ENCODE measurements at places on chromosomes 12 and 14.

GRCh38 chr14:35414365-35414764 lies 9.8 kb upstream of the NFKBIA start:
- no peak for DNase-seq

DNA sequence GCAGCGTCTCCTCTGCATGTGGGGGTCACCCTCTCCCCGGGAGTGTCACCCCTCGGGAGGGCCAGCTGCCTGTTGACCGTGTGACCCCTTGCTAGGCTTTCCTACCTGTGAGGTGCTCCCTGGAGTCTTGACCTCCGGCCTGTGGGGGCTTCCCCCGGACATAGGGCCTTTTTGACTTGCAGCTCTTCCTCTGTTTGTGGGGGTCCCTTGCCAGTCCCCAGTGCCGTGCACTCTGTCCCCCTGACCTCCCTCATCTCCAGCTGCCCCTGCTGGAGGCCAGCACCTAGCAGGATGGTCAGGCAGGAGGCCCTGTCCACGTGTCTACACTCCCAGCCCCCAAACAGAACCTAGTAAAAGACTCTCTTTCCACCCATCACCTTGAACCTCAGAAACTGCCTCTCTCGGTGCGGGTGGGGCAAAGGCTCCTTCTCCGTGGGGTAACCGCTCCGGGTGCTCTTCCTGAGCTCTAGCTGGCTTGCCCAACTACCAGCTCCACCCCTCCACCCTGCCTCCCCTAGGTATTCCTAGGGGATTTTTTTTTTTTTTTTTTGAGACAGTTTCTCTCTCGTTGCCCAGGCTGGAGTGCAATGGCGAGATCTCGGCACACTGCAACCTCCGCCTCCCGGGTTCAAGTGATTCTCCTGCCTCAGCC lies 810 bp downstream of the AACS start:
- no peak for DNase-seq

- no peak for DNase-seq
These were observed 112.5 kb upstream of the GSC start for GRCh38 chr14:94882401-94882800.

DNA sequence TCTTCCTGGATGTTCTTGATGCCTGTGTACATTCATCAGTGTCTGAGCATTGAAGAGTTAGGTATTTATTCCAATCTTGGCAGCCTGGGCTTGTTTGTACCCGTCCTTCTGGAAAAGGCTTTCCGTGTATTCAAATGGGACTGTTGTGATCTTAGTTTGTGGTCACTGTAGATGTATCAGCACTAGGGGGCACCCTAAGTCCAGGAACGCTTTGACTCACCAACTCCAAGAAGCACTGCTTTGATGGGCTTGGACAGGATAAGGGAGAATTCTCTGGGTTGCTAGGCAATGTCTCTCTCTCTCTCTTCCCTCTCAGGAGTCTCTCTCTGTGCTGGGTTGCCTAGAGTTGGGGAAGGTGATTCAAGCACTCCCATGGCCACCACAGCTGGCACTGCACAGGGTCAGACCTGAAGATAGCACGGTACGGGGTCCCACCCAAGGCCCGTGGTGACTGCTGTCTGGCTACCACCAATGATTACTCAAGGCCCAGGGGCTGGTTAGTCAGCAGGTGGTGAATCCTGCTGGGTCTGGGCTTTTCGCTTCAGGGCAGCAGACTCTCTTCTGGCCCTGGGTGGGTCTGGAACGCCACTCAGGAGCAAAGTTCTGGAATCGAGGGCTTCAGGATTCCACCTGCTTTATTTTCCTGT lies 211.1 kb upstream of the RGS6 start:
- peak; percentile 33 for DNase-seq

DNA sequence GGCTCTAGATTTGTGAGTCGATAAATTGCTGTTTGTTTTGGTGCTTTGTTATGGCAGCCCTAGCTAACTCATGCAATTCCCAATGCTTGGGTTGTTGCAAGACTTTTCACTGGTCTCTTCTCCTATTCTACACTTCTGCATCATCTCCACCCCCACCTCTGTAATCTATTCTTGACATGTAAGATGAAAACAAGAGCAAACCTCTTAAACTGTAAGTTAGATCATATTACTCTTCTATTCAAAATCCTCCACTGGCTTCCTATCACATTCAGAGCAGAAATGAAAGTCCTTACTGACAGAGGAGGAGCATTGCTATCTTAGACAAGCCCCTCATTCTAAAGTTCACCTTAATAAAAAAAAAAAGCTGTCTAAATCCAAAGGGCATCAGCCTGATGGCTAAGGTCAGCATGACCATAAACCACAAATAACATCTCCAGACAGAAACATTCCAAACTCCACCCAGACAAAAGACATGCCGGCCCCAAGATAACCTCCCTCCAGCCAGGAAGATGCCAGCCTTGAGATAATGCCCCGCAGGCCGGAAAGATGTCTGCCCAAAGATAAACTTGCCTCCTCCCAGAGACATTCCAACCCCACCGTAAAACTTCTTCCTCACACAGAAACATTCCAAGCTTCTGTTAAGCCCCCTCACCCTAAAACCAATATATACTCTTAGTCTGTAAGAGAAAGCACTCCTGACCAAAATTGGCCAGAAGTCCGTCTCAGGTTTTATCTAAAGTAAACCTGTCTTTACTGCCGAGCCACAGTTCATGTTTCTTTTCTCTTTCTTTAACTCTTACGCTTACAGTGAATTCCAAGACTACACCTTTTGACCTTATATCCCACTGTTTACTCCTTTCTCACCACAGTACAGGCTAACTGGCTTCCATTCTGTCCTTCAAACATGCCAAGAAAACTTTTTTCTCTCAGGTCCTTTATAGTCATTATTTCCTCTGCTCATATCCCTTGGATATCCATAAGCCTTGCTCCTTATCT lies 308.9 kb downstream of the KCNH5 start:
- DNase-seq: no peak

DNA sequence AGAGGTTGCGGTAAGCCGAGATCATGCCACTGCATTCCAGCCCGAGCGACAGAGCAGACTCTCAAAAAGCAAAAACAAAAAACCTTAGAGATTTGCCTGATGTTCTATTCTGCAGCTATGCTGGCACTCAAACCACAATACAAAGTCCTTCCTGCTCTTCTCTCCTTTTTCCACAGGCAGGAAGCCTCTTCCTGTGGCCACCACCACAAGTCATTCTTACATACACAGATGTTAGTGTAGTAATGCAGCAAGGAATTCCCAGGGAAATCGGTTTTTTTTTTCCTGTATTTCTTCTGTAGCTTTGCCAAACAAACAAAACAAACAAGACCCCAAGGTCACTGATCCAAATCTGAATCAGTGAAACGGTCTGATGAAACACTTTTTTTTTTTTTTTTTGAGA lies 104.3 kb downstream of the FIGNL2 start:
- no peak for DNase-seq

DNA sequence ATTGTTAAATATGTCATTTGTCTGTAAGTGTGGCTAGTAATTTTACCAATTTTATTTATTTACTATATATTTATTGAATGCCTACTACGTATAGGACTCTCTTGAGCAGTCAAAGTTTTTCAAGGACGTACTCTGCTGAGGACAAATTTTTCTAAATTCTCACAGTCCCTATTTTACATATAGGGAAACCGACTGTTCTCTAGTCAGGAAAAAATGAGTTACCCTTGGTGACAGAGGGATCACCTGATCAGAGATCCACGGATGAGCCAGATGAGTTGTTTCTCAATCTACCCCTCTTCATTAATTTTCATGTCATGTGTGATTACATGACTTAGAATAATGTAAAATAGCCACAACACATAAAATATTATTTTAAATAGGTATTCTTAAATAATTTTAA lies 96.2 kb upstream of the SLC38A2 start:
- DNase-seq: no peak

DNA sequence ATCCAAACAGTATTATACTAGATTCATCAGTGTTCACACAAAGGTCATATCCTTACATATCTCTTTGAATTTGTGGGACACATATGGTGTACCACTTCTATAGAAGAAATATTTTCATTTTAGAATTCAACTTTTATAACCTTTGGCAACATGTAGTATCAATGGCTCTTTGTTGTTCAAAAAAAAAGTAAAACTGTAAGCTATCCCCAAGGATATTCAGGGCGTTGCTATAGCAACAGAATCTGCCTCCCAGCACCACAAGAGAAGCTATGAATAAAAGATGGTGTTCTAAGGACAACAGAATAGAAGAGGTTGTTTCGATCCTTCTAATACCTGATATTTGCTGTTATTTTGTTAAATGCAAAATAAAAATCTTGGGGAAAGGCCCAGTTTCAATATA lies 139.3 kb downstream of the BRMS1L start:
- DNase-seq: no peak

DNA sequence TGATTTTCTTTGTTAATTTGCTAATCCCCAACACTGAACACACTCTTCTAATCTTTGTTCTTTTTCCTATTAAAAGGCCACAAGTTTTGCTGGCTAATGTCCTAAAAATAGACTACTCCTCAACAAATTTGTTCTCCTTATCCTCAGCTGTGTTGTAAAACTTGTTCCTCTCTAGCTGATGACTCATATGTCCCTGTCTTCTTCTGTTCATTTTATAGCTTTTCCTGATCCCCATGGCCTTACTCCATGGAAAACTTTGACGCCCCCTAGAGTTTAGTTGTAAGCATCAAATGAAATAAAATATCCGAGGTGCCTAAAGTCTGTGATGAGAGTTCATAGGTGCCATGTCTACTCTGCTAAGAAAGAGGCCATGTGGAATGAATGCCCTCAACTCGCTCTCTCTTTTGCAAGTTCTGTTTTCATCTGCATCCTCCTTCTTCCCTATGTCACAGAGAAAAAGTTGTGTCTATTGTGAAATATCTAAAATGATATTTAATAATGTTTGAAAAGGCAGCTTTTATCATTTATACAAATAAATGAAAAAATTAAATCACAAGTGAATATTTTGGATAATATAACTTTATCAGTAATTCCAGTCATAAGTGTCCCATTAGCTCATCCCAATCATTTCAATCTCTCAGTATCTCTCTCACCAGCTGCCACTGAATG lies 237.9 kb downstream of the IPO8 start:
- DNase-seq: peak; percentile 39

DNA sequence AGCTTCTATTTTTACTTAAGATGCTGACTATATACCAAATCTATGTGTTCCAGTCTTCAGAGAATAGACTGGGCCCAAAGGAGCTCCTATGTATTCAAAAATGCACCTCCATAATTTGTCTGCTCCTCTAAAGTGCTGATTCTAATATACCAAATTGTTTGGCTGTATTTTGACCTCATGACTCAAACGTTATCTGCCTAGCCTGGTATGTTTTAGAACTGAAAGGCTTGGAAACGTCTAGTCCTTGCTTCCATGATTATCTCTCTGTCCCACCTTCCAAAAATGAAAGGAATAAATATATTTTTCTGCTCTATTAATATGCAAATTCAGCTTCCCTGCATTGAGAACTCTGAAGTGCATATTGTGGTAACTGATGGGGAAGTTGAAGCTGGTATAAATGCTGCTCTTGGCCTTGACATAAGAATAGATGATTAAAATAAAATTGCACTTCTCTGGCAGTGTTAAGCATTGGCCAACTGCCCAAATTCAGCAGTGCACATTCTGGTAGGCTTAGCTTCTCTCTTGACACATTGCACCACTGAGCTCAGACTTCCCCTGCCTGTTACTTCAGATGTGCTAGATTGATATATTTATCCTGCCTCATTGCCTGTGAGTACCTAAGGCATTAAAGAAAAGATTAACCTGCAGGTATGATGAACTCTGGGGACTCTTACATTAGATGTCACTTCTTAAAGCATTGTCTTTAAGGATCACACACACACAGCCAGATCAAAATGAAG lies 882.3 kb downstream of the RPS29 start:
- no peak for DNase-seq

GRCh38 chr14:66228267-66228970 lies 257.8 kb upstream of the CCDC196 start:
- DNase-seq: no peak

- DNase-seq: no peak
These were observed 249.8 kb upstream of the GARIN2 start for GRCh38 chr14:66939409-66939808.

GRCh38 chr12:72203764-72204335 lies 68.3 kb upstream of the TRHDE start:
- DNase-seq: no peak

GRCh38 chr12:105285378-105285777 lies 45.1 kb upstream of the C12orf75 start:
- DNase-seq: no peak

DNA sequence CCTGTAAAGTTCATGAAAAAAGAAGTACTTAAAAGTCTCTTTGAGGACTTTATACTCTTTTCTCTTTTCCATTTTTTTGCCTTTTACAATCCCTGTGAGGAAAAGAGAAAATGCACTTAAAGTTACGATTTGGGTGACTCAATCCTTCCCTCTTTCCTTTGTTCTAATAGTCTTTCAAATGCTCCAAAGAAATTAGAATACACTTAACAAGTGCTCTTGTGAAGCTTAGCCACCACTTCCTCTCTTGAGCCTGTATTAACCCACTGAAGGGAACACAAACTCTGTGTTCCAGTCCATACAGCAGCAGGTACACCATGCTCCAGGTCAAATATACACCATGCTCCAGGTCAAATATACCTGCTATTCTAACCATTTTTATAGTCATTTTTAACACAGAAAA lies 581.1 kb upstream of the MGAT4C start:
- DNase-seq: no peak

- no peak for DNase-seq
These were observed 1087.4 kb upstream of the FLRT2 start for GRCh38 chr14:84442521-84442920.

GRCh38 chr14:75165586-75166391 lies 10.6 kb downstream of the TMED10 start:
- no peak for DNase-seq

DNA sequence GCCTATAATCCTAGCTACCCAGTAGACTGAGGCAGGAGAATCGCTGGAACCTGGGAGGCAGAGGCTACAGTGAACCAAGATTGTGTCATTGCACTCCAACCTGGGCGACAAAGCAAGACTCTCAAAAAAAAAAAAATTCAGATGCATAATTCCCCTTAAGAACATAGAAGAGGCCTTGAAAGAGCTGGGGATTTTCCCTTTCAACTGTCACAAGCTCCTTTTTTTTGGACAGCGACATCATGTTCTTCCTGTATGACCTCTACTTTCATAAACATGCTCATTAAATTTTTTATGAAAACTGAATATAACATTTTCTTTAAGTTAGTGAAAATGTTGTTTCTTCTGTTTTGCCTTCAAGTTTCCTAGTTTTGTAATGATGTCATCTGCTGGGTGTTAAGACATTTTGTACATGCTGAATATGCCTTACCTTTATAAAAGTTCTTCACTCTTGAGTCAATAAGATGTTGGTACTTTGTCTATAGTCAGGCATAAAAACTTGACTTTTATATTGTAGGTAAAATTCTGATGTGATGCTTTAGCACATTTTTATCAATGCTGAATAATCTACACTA lies 76.0 kb downstream of the PTHLH start:
- DNase-seq: no peak

All from skin of body (tissue), 3 donors.